ENCODE measurements at places on chromosomes 4 and X.

- DNase-seq, result no peak
Measured at GRCh38 chr4:42159271-42160001, 7.0 kb upstream of the BEND4 start.

- DNase-seq, result peak; percentile 2
Measured at GRCh38 chrX:132443196-132444135, 45.4 kb downstream of the MBNL3 start.

GRCh38 chrX:155694649-155695048 lies 81.9 kb upstream of the TMLHE start:
- no peak for DNase-seq

- DNase-seq, result peak; percentile 28
Measured at GRCh38 chrX:12567857-12568256, 223.4 kb upstream of the PRPS2 start.

DNA sequence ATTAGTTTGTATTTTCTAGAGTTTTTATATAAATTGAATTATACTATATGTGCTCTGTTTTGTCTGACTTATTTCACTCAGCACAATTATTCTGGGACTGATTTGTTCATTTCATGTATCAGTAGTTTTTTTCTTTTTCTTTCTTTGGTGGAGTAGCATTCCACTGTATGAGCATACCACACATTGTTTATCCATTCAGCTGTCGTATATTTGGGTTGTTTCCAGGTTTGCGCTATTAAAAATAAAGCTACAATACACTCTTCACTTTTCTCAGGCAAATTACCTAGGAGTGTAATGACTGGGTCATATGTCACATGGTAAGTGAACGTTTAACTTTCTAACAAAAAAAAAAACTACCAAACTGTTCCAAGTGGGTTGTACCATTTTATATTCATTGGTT lies 9.6 kb upstream of the OTUD4 start:
- no peak for DNase-seq

- DNase-seq, result no peak
Measured at GRCh38 chrX:7146020-7146702, 1.4 kb upstream of the STS start.

- DNase-seq, result peak; percentile 41
Measured at GRCh38 chrX:3548765-3549391, 164.6 kb downstream of the PRKX start.
